Stimulated activated CD4-positive, alpha-beta T cell treated with anti-CD3 and anti-CD28 coated beads, TNF-alpha, amount 100 ng/mL, for 48 hours (primary cell): ENCODE measurements at places on chromosomes 16 and 17.

- DNase-seq: peak; percentile 95
These were observed at the start of gene DHX40 for GRCh38 chr17:59565171-59565958. Gene DHX40 (plus strand): TSS chr17:59565610. CDS start chr17:59565672, 62 bp downstream.

- DNase-seq: peak; percentile 44
These were observed 25.8 kb upstream of the TNFSF12 start for GRCh38 chr17:7523033-7523432.

DNA sequence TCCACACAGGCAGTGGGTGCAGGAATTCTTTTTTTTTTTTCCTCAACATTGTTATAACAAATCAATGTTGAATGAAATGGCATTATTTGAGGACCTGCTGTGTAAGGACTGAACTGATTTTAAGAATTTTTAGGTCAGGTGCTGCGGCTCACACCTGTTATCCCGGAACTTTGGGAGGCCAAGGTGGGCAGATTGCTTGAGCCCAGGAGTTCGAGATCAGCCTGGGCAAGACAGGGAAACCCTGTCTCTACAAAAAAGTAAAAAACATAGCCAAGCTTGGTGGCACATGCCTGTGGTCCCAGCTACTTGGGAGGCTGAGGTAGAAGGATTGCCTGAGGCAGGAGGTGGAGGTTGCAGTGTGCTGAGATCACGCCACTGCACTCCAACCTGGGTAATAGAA lies 12.4 kb downstream of the MPRIP start:
- DNase-seq: no peak

GRCh38 chr16:57619606-57620334 lies 8.7 kb upstream of the ADGRG1 start:
- DNase-seq: no peak

DNA sequence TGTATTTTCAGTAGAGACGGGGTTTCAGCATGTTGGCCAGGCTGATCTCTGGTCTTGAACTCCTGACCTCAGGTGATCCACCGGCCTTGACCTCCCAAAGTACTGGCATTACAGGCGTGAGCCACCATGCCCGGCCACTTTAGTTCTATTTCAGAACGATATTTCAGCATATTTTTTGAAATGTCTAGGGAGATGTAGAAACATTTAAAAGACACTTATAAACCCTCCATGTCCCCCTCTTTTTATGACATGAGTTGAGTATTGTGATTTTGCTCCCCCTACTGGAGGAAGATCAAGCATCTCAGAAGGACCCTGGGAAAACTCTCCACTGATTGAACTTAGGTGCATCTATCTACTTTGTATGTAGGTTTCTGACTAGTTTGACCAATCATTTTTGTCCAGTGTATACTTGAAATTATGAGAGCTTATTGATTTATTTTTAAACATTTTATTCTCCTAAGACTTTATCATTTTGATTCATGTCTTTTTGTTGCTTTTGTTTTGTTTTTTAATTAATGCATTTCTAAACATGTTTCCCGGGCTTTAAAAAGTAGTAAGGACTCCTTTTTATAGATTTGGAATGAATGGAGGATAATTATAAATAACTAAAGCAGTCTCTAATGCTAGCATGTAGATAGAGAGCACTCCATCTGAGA lies 105.1 kb downstream of the CHD9 start:
- DNase-seq: no peak

DNA sequence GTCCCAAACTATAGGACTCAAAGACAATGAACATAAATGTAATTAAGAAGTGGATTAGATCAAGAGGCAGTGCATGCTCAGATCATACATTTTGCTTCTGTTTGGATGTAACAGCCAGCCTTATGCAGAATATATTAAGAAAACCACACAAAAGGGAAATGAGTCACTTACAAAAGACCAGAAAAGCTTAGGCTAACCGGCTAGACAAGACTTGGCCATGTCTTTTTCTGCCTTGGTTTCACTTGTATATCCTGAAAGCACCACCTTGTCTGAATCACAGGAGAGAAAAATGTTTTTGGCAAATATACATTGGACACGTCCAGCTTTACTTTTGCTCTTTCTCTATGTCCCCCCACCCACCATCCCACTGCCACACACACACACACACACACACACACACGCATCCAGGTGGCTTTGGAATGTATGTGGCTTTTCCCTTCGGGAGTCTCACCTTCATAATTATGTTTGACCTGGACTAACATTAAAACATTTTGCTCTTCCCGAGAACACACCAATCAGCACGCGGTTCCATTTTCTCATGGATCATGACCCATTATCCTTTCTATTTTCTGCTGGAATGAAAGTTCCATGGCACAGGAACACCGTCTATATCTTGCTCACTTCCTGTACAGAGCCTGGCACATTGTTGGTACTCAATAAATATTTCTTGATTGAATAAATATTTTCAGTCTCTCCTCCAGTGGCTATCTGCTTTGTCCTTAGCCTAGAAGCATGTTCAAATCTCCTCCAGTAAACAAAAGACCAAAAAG lies 64.6 kb downstream of the CDK5R1 start:
- DNase-seq: no peak

DNA sequence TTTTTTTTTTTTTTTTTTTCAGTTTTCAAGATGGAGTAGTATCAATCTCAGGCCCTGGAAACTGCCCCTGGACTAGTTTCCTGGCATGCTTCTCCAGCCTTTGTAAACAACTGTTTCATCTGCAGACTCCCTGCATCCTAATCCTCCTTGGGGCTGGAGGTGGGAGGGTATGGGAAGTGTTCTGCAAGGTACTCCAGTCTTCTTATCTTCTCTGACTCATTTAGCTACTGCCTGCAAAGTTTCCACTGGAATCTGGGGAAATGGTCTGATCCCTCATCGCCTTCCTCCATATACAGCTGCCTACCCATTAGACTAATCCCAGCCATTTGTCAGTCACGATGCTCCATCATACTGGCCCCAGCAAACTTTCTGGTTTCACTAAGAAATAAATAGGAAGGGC lies 21.5 kb downstream of the COPZ2 start:
- no peak for DNase-seq

- no peak for DNase-seq
These were observed 723 bp downstream of the TMEM186 start for GRCh38 chr16:8796469-8797363.

- DNase-seq: no peak
These were observed 35.6 kb downstream of the PRKCA start for GRCh38 chr17:66337866-66338485.

DNA sequence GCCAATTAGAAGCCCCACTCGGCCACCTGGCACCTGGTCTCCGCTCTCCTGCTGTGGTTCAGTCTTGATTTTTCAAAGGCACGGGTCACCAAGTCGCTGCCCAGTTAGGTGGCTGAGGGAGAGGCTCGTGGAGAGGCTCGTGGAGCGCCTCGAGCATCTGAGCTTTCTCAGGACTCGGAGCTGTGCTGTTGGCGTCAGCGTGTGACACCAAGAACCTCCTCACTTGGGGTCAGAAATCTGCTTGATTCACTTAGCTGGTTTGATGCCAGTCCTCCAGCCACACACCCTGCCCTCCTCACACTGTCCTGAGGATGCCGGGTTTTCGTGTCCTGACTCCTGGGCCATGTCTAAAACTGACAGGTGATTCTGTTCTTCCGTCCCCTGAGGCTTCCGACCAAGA lies 82.6 kb downstream of the SOCS1 start:
- no peak for DNase-seq

GRCh38 chr16:54160939-54161897 lies 125.4 kb downstream of the IRX3 start:
- DNase-seq: no peak

- no peak for DNase-seq
These were observed at the start of gene CHRNB1 for GRCh38 chr17:7444682-7445618. Gene CHRNB1 (plus strand): TSS chr17:7445061. CDS start chr17:7445128, 67 bp downstream.

DNA sequence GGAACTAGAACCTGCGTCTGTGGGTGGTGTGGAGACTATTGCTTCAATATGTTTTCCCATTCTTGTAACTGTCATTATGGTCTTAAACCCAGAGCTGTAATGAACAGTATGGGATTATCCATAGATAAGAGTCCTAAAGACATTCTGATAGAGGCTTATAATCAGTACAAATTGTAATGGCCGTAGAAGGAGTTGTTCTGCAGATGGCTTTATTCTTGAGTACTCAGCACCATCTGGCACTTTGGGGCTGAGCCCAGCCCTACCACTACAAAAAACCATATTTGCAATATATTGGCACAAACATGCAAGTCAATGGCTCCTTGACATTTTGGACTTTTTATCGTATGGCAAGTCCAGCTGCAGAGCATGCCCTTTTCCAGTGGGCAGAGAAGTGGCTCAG lies 150.0 kb downstream of the HS3ST4 start:
- DNase-seq: no peak

GRCh38 chr16:46974352-46974751 lies 878 bp upstream of the DNAJA2 start:
- DNase-seq: no peak

DNA sequence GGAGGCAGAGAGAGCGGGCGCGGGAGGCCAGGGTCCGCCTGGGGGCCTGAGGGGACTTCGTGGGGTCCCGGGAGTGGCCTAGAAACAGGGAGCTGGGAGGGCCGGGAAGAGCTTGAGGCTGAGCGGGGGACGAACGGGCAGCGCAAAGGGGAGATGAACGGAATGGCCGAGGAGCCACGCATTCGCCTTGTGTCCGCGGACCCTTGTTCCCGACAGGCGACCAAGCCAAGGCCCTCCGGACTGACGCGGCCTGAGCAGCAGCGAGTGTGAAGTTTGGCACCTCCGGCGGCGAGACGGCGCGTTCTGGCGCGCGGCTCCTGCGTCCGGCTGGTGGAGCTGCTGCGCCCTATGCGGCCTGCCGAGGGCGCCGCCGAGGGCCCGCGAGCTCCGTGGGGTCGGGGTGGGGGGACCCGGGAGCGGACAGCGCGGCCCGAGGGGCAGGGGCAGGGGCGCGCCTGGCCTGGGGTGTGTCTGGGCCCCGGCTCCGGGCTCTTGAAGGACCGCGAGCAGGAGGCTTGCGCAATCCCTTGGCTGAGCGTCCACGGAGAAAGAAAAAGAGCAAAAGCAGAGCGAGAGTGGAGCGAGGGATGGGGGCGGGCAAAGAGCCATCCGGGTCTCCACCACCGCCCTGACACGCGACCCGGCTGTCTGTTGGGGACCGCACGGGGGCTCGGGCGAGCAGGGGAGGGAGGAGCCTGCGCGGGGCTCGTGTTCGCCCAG lies 1.2 kb upstream of the CBX4 start:
- DNase-seq: no peak

GRCh38 chr16:81608523-81609209 lies 164.1 kb downstream of the CMIP start:
- DNase-seq: no peak

- no peak for DNase-seq
These were observed 18.2 kb downstream of the SCGB1C2 start for GRCh38 chr17:155576-155975.

DNA sequence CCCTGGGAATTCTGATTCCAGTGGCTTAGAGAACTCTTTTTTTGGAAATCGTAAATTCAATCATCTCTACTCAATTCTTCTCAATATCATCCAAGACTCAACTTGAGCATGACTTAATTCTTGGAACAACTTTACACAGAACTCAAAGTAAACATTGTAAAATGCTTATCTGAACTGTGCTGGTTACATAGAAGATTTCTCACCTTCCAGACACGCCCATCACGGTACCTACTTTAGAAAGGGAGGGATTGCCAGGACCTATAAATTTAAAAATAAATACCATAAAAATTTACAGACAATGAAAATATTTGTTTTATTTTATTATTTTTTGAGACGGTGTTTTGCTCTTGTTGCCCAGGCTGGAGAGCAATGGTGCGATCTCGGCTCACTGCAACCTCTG lies 26.5 kb downstream of the MAP1LC3B start:
- no peak for DNase-seq

GRCh38 chr16:931626-932500 lies 38.9 kb downstream of the LMF1 start:
- no peak for DNase-seq
